Urinary bladder (tissue), 4 donors: ENCODE measurements at places on chromosomes 3 and 15.

- no peak for DNase-seq
Observed at GRCh38 chr3:33403756-33404155, 36.4 kb downstream of the UBP1 start.

DNA sequence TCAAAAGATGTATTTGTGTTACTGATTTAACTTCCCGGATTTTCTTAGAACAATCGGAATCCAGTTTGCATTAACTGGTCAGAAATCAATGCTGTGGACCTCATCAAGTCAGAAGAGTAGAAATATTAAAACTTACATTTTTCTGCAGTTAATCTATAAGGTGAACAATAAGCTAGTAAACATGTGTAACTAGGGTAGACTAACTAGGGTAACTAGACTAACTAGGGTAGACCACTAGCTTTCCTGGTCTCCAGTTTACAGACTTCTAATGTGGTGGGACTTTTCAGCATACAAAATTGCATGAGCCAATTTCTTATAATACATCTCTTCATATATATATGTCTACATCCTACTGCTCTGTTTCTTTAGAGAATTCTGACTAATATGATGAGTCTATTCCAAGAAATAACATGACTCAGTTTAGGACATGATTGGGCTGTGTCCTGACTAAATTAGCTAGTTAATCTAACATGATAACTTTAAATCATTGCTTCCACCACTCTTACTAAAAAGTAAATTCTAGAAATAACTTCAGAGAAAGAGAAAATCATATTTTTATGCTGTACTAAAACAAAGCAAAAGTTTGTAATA, 5.3 kb downstream of the PLSCR2 start:
- DNase-seq, result no peak

GRCh38 chr15:86830304-86830703, 750.6 kb downstream of the AGBL1 start:
- no peak for DNase-seq

GRCh38 chr3:143483214-143483613, 363.6 kb downstream of the CHST2 start:
- no peak for DNase-seq

- DNase-seq, result no peak
Observed at GRCh38 chr3:178778589-178778988, 242.4 kb downstream of the KCNMB2 start.

GRCh38 chr3:55826731-55827496, 339.8 kb upstream of the WNT5A start:
- no peak for DNase-seq

GRCh38 chr3:1717524-1717923, 381.1 kb upstream of the CNTN4 start:
- DNase-seq, result no peak

DNA sequence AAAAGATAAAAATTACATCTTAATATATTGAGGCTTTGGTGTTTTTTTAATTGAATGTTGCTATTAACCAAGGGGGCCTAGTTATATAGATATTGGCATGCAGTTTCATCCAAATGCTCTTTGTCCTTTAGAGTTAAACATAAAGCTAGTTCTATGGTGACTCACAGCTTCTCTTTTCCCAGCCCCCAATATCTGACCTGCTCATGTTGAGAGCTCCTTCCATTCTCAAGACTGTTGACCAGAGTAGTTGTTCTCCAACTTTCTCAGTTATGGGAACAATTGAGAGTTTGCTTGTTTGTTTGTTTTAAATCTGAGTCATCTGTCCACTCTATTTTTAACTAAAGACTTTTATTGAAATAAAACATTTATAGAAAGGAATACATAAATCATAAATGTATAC, 15.8 kb upstream of the RARB start:
- DNase-seq, result no peak

DNA sequence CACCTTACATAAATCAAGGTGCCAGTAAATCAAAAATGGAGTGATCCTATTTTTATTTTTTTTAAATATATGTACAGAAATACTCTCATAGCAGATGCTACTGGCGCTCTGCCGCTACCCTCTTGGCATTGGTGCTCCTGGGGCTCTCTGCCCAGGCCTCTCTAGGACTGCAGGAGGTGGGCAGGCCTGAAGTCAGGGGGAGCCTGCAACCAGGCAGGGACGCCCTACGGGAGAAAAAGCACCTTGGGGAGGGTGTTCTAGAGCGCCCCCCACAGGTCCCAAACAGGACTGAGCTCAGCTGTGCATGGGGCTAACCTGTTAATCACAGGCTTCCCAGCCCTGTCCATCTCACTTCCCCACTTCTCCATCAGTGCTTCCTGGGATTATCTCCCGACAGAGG, 192.5 kb downstream of the SHQ1 start:
- no peak for DNase-seq

DNA sequence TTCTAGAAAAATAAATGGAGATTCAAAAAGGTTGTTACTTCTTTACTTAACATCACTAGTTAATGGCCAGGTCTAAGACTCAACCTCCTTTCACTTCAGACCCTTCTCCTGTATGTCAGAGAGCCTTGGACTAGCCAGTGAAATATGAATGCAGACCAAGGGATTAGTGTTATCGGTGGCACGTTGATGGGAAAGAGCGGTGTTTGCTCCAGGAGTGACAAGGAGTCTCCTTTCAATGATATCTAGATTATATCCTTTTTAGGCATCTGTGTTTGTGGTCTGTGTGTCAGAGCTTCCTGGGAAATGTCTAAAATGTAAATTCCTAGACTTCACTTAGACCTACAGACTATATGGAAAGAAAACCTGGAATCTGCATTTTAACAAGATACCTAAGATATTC, 658.0 kb upstream of the KCNMB2 start:
- DNase-seq, result no peak

DNA sequence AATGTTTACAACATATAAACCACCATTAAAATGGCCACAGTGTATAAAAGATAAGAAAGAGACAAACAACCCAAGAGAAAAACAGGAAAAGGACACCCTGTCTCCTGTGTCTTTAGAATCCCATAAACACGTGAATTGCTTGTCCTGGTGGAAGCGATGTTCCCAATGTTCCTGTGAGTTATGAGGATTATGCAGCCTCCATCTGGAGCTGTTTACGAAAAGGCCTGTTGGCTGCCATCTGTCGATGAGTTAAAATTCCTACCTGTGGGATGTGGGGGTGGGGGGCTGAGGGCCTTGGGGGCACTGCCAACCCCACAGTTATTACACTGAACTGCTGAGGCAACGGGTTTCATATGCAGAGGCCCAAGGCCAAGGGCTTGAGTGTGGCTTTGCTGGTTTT, 13.6 kb downstream of the NISCH start:
- no peak for DNase-seq

DNA sequence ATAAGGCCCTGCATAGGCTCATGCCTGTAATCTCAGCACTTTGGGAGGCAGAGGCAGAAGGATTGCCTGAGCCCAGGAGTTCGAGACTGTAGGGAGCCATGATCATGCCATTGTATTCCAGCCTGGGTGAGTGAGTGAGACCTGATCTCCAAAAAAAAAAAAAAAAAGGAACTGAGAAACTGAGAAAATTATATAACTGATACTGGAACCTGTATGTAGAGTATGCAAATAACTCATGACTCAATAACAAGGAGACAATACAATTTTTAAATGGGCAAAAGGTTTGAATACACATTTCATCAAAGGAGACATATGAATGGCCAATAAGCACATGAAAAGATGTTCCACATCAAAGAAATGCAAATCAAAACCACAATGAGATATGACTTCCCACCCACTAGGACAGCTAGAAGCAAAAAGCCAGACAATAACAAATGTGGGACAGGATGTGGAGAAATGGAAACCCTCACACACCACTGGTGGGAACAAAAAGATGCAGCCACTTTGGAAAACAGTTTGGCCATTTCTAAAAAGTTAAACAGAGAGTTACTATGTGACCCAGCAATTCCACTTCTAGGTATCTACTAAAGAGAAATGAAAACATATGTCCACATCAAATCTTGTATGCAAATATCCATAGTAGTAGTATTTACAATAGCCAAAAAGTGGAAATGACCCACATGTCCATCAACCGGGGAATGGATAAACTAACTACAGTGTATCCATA, 70.7 kb downstream of the IQSEC1 start:
- DNase-seq, result no peak

GRCh38 chr3:52277972-52278509, 408 bp downstream of the WDR82 start:
- no peak for DNase-seq

DNA sequence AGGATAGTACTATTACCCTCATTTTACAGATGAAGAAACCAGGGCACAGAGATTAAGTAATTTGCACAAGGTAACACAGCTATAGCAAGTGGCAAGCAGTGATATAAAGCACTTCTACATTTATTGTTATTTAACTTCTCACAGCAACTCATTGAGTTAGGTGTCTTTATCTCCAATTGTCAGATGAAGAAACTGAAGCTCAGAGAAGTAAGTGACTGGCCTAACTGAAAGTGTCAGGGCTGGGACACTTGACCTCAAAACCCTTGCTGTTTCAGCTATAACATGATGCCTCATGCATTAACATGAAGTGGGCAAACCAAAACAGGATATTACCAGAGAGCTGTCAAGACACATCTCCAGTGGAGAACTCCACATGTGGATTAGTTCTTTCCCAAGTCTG, 65.8 kb upstream of the LEKR1 start:
- no peak for DNase-seq

DNA sequence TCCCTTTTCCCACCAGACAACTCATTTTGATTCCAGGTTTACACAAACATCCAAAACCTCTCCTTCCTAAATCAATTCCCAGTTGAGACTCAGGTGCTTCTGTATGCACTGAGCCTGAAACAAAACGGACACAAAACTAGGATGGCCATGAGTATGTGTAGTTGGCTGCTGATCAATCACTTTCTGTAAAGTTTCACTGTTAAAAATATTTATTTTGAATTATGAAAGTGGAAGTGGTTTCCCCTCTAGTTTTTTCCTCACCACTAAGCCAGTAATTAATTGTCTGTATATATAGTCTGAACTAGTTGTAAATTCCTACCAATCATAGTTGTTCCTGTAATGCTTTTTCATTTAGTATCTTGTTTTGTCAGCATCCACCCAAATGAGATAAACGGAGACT, 51.7 kb upstream of the TSPAN3 start:
- DNase-seq, result no peak

- no peak for DNase-seq
Observed at GRCh38 chr3:43998836-43999727, 242.6 kb upstream of the TOPAZ1 start.

- peak; percentile 43 for DNase-seq
Observed at GRCh38 chr3:182258538-182259177, 534.6 kb upstream of the ATP11B start.

DNA sequence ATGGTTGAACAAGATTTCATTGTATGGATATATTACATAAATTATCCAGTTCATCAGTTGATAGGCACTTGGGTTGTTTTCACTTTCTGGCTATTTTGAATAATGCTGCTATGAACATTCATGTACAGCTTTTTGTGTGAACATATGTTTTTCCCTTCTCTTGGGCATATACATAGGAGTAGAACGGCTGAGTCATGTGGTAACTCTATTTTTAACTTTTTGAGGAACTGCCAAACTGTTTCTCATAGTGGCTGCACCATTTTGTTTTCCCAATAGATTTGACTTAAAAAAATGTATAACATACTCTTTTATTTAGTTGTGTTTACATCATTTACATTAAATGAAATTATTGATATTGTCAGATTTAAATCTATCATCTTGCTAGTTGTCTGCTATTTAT, 28.8 kb upstream of the RFX7 start:
- no peak for DNase-seq

GRCh38 chr3:48088056-48088748, 72.0 kb upstream of the MAP4 start:
- peak; percentile 31 for DNase-seq

- no peak for DNase-seq
Observed at GRCh38 chr3:89297199-89297598, 189.8 kb downstream of the EPHA3 start.

DNA sequence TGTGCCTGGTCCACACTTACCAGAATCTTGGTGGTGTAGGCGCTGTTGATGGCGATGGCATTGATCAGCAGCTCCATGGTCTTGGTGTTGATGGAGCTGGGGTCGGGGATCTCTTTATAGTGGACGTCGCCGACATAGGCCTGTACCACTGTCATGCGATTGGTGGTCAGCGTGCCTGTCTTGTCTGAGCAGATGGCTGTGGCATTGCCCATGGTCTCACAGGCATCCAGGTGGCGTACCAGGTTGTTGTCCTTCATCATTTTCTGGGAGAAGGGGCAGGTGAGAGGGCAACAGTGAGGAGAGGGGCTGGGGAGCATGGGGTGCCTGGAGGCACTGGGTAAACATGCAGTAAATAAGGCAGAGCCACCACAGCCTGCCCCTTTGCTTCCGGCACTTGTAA, 50.9 kb upstream of the SEC13 start:
- no peak for DNase-seq

DNA sequence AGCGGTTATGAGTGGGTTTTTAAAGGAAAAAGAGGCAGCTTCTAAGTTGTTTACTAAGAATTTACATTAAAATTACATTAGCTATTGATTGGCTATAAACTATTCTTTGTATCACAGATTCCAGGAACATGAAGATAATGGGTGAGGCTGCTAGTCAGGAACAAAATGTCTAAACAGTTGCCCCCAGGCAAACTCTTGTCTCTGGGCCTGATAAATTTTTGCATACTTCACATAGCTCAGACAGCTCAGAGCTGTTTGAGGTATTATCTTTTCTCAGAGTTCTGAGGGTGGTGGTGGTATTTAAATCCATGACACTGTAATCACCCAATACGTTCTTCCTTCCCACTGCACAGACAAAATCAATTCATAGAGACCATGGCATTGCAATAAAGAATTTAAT, 2.1 kb upstream of the HACD2 start:
- DNase-seq, result no peak

- DNase-seq, result no peak
Observed at GRCh38 chr3:50236484-50237132, 604 bp downstream of the GNAI2 start.
